ENCODE measurements at places on chromosomes 4 and X.
A peak's percentile ranks its signal among the peaks of the same experiment; 100 is the strongest.

DNA sequence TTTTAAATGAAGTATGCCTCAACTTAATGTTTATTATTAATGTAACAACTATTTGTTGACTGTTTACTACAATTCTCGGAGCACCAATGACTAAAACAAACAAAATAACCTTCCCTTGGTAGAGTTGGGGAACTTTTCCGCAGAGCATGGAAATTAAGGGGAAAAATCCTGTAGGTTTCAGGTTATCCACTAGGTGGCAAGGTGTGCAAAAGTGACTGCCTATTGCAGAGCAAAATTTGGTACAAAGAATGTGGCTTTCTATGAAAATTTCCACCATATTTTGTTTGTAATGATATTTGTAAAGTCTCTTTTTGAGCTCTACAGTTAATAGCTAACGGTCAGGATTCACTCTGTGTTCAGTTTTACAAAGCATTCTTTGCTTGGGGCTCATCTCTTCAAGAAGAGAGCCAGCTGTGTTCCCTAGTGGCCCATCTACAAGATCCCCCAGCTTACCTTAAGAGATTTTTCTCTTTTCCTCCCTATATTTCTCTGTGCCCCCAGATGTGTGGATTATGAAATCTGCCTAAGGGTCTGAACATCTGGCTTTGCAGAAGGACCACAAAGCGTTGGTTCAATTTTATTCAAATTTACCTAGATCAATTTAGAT lies 61.1 kb downstream of the FBXO8 start:
- no peak overlapping the region for H3K4me3 ChIP-seq
- DNase-seq = peak; percentile 49
- H3K4me1 ChIP-seq = no peaks in the 10 kb centered on the region
- no peaks in the 10 kb centered on the region for H3K36me3 ChIP-seq
- no peak overlapping the region for H3K27ac ChIP-seq

DNA sequence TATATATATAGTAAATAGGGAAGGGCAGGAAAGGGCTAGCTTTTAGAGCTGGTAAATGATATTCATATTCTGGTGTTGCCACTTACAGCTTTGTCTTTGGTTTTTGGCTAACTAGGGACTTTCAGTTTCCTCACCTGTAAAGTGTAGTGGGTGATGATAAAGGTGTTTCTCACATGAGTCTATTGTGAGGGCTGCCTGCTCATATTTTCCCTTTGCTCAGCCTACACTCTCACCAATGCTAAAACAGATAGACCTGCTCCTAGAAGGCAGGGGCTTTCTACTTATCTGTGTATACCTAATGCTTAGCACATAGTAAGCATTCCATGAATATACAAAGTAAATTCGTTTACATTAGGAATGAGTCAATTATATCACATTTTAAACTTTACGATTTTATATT lies 137.2 kb upstream of the HS3ST1 start:
- no peak overlapping the region for H3K4me3 ChIP-seq
- H3K4me1 ChIP-seq = no peaks in the 10 kb centered on the region
- H3K27me3 ChIP-seq = no peaks in the 10 kb centered on the region
- H3K27ac ChIP-seq = no peak overlapping the region
- DNase-seq = no peak

DNA sequence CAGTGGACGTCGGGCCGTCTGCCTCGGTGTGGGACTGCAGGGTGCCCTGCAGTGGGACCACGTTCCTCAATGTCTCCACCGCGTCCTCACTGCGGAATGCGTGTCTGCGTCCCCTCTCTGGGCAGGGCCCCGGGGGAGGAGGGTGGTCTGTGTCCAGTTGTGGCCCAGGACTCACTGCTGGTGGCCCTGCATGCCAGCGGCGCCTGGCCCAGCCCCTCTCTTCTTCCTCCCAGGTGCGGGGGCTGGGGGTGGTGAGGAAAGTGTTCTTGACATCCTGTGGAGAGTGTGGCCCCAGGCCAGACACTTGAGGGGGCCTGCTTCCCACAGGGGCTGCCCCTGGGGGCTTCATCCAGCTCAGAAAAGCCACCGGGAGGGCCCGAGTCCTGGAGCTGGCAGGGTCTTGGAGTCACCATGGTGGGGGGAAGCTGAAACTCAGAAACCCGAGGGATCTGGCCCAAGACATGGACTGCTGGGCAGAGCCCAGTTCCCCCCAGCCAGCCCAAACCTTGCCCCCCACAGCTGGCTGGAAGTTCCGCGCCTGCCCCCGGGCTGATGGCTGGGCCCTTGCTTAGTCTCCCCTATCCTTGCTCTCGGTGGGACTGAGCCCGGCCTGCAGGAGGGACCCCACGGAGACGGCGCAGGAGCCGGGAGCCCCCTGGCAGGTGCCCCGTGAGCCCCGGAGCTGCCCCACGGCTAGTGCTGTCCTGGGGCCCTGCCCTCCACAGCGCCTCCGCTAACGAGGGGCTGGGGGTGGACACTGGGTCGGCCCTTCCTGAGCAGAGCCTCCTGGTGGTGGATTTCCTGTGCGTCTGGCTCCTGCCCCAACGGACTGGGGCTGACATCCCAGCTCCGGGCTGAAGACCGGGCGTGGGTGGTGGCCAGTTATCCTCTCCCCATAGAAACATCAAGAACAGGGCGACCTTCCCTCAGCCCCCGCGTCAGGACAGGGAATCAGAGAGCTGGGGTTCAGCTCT lies 2.9 kb downstream of the DOK7 start:
- H3K27me3 ChIP-seq = no peaks in the 10 kb centered on the region
- H3K4me3 ChIP-seq = no peak overlapping the region
- H3K36me3 ChIP-seq = no peaks in the 10 kb centered on the region
- peaks cover 5% of the 10 kb centered on the region for H3K4me1 ChIP-seq

- H3K27me3 ChIP-seq = no peaks in the 10 kb centered on the region
- H3K4me1 ChIP-seq = peaks cover 40% of the 10 kb centered on the region
- no peak for DNase-seq
- no peaks in the 10 kb centered on the region for H3K36me3 ChIP-seq
Measured at GRCh38 chr4:140095694-140096482, 58.1 kb downstream of the MAML3 start.

GRCh38 chr4:67104145-67104544 lies 441.2 kb downstream of the CENPC start:
- H3K4me1 ChIP-seq = no peaks in the 10 kb centered on the region
- no peak overlapping the region for H3K27ac ChIP-seq
- H3K4me3 ChIP-seq = no peak overlapping the region
- DNase-seq = no peak

Data from Caco-2 (cell line).